ENCODE measurements at places on chromosomes 7 and 10.
A peak's percentile ranks its signal among the peaks of the same experiment; 100 is the strongest.

- no peak for DNase-seq
These were observed 23.6 kb downstream of the NOBOX start for GRCh38 chr7:144379776-144380384.

- DNase-seq: no peak
These were observed 4.1 kb downstream of the CALU start for GRCh38 chr7:128743112-128743772.

- peak; percentile 94 for DNase-seq
These were observed 28.2 kb downstream of the PFKP start for GRCh38 chr10:3095373-3096139.

DNA sequence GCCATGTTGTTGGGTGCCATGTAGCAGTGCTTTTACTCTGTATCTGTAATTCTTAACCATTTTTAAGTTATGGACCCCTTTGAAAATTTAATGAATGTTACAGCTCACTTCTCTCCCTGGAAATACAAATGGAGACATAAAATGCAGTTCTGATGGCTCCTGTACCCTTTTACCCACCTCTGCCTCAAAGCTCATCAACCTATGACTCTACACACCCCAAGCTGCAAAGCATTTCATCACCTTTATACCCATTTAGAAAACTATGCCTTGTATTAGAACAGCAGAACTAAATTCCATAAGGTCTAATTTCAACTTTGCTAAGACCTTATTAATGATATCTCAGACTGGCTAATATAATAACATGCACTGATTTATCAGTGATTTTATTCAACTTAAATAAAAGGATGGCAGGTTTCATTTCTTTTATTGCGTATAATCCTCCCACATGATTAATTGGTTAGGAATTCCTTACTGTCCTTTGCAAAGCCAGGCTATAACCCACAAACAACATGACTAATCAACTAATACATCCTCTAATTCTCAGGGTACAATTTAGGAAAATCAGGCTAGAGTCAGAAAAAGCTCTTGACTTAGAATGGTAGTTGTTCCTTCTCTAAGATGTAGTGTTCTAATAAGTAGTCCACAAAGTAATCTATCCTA, 68.1 kb downstream of the CPEB3 start:
- peak; percentile 78 for DNase-seq

DNA sequence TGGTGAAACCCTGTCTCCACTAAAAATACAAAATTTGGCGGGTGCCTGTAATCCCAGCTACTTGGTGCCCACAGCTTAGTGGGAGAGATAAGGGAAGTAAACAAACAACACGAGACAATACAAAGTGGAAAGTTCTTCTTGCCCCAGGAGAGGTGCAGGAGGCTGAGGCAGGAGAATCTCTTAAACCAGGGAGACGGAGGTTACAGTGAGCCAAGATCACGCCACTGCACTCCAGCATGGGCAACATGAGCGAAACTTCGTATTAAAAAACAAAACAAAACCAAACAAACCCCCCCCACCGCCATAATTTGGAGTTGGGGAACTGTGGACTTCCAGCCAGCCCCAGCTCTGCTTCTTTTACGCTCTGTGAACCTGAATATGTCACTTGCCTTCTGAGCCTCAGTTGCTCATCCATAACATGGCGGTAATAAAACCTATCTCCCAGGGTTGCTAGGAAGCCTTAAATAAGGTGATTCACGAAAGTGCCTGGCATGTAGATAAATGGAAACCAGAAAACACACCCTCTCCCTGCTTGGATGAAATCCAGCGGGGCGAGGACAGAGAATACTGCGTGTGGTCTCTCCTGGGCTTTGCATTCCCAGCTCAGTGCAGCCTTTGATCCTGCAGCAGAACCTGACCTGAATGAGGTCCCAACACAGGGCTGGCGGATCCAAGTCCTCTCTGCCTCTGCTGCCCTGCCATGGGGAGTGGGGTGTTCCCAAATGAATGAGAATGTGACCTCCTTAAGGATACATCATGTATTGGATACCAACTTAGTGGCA, 10.2 kb downstream of the MLXIPL start:
- DNase-seq: no peak

DNA sequence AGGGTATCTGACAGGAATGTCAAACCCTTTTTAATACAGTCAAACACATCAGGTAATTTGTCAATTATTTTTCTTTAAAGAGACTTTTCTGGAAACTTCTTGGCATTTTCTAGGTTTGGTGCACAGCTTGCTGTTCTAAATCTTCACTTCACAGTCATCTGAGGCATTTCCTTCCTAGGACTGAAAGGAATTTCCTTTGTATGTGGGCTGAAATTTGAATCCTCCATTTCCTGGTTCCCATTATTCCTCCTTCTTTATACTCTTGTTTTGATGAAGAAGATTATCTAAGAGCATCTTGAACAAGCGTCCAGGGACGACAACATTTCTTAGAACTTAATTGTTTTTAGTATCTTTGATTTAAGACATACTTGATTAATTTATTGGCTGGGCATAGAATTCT, 24.9 kb downstream of the CALD1 start:
- peak; percentile 37 for DNase-seq

GRCh38 chr7:38177621-38178003, 433 bp upstream of the STARD3NL start:
- no peak for DNase-seq

DNA sequence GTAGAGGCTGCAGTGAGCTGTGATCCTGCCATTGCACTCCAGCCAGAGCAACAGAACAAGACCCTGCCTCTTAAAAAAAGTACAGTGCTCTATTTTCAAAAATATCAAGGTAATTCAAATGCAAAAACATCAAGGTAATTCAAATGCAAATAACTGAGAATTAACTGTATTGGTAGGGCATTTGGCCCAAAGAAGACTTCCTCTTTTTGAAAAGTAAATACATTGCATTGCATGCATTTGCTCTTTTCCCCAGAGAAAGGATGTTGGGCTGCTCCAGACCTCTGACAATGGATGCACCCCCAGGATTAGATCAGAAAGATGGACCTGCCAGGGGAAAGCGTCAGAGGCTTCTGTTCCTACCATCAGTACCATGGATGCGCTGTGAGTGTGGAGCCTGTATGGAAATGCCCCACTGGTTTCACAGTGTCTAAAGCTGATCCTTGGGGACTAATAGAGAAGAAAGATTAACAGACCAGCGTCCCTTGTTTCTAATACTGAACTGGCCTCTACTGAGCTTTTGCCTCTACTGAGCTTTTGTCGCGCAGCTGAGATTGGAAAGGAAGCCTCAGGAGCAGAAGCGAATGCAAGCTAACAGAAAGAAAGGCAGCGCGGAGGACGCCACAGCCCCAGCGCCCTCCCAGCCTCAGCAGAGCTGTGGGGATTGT, 93.5 kb upstream of the LYZL2 start:
- DNase-seq: no peak

DNA sequence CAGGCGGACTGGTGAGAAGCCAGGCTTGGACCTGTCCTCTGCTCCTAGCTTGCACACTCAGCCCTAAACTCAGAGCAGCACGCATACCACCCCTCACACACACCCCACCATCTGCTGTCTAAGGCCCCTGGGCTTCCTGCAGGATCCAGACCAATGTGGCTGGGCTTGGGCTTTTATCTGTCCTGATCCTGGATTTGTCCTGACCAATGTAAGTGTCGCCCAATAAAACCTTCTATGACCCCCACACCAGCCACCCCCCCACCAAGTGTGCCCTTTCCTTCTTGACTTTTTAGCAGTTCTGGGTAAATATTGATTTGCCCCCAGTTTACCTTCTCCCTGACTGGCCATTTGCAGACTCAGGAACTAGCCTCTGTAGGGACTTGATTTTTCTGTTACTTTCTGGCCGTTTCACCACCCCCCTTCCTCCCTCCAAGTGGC, 1.7 kb upstream of the HOXA13 start:
- no peak for DNase-seq

DNA sequence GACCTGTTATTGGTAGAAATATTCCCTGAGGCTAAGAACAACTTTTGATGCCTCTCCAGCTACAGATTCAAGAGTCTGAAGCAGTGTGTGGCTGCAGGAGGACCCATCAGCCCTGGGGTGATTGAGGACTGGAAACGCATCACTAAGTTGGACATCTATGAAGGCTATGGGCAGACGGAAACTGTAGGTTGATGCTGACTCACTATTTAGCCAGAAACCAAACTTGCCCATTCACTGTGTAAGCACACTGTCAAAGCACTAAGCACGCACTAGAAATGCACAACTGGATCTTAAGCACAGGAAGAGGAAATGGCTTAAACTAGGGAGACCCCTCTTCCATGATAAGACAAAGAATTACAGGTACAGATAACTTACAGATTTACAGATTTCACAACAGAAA, 20.8 kb downstream of the ACSM6 start:
- no peak for DNase-seq

GRCh38 chr7:78530351-78530750, 731.8 kb downstream of the PHTF2 start:
- DNase-seq: peak; percentile 48

DNA sequence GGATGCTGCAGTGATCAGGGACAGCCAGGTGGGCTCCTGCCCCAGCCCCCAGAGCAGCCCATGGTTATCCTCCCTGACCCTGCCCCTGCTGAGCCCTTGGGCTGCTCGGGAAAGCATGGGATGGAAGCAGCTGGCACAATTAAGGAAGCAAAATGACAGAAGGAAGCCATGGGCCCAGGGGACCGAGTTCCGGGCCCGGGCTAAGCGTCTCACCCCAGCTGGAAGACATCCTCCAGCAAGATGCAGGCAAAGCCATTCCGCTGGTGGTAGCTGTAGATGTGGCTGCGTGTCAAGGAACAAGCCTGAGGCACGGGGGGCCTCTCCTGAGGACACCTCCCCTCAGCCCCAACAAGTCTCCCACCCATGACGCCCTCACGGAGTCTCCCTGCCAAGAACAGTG, 1.1 kb downstream of the ATG9B start:
- DNase-seq: no peak

GRCh38 chr10:74507951-74508350, 318.4 kb upstream of the KAT6B start:
- no peak for DNase-seq

GRCh38 chr10:117107238-117107637, 30.8 kb downstream of the VAX1 start:
- DNase-seq: no peak

- no peak for DNase-seq
These were observed 22.7 kb downstream of the HKDC1 start for GRCh38 chr10:69242852-69243212.

DNA sequence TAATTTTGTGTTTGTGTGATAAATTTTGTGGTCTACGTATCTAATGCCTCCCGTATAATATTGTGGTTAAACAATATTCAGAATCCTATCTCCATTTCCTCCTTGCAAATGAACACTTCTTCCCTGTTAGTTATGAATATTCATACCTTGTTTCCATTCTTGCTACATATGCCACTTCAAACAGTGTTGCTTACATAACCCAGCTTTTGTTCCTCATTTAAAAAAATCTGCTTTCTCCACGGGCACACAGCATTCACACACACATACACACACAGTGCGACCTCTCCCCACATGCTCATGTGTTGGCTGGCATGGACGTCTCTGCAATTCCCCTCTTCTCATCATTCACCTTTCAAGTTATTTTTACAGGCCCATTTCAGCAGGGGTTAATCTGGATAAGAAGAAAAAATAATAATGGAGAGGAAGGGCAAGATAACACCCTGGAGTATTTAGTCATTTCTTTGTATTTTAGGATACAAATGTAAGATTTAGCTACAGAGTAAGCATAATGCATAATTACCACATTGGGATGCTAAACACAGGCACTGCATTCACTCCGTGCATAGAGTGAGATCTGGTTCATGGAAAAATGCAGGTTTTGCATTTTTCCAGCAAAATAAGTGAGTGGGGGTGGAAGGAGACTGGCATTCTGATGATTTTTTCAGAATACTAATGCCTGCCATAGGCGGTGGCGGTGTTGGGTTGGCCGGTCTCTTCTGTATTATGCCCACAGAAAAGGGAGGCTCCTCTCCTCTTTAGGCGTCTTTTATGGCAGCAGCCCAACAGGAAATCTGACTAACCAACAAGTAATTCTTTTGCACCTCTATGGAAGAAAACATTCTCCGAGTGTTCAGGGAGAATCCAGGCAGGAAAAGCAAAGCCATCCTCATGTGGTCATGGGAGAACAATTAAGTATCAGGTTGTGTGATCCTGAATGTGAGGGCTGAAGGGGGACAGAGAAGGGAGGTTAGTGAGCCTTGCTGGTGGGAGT, 31.7 kb upstream of the ELMO1 start:
- no peak for DNase-seq

GRCh38 chr7:108156897-108157605, 26.9 kb upstream of the LAMB4 start:
- DNase-seq: no peak

- DNase-seq: peak; percentile 93
These were observed 11.6 kb downstream of the GOLGA7B start for GRCh38 chr10:97861097-97861750.

GRCh38 chr7:50807026-50807730, 24.5 kb upstream of the GRB10 start:
- DNase-seq: no peak

- no peak for DNase-seq
These were observed 38.1 kb upstream of the HBP1 start for GRCh38 chr7:107130487-107131220.

- DNase-seq: no peak
These were observed 233.6 kb downstream of the PRPF18 start for GRCh38 chr10:13820119-13820963.

DNA sequence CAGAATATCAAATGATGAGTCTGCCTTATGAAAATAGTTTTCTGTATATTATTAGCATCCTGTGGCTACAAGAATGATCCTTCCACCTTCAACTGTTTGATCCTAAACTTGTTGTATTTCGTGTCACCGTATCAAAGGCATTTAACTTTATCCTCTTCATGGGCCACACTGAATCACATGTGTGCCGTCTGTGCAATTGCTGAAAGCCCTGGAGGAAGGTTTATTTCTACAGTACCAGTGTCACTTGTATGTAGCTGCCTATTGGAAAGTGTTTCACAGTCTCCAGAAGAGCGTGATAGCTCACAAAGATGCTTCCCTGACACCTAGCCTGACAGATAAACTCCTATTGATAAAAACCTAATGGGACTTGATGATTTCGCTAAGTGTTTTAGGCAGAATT, 94.5 kb downstream of the ITGA8 start:
- DNase-seq: peak; percentile 22

DNA sequence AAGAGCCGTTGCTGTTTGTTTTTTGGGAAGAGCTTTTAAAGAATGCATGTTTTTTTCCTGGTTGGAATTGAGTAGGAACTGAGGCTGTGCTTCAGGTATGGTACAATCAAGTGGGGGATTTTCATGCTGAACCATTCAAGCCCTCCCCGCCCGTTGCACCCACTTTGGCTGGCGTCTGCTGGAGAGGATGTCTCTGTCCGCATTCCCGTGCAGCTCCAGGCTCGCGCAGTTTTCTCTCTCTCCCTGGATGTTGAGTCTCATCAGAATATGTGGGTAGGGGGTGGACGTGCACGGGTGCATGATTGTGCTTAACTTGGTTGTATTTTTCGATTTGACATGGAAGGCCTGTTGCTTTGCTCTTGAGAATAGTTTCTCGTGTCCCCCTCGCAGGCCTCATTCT, 31.6 kb downstream of the PFKFB3 start:
- no peak for DNase-seq

- DNase-seq: peak; percentile 92
These were observed 7.9 kb downstream of the PKD1L1 start for GRCh38 chr7:47940088-47941013.

- DNase-seq: no peak
These were observed 672.2 kb upstream of the LRRN3 start for GRCh38 chr7:110418659-110419280.

- DNase-seq: no peak
These were observed 193.8 kb upstream of the DPP6 start for GRCh38 chr7:153858355-153858754.
